ENCODE measurements at places on chromosomes 16 and 17.

GRCh38 chr16:7027401-7027800 lies 305.2 kb upstream of the RBFOX1 start:
- DNase-seq, result no peak

- DNase-seq, result no peak
Measured at GRCh38 chr17:14304773-14305517, 4.1 kb downstream of the HS3ST3B1 start.

GRCh38 chr16:84380405-84380804 lies 12.1 kb downstream of the ATP2C2 start:
- DNase-seq, result no peak

GRCh38 chr17:18138065-18138749 lies 29.7 kb downstream of the MYO15A start:
- DNase-seq, result no peak

DNA sequence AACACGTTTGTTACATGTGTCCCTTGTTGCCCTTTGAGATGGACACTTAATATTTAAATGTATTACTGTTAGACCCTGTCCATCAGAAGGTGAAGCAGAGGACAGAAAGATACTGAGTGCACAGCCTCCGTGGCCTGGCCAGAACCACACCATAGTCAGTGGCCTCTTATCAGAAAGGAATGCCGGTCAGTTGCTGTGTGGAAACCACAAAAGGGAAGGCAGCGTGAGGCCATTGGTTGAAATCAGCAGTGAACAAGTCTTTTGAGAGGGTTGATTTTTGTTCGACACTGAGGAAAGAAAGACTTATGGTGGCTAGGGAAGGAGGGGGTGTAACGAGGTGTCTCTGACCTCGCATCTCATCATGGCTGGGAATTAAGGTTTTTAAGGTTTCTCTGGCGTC lies 85.4 kb upstream of the CLEC18A start:
- DNase-seq, result no peak

DNA sequence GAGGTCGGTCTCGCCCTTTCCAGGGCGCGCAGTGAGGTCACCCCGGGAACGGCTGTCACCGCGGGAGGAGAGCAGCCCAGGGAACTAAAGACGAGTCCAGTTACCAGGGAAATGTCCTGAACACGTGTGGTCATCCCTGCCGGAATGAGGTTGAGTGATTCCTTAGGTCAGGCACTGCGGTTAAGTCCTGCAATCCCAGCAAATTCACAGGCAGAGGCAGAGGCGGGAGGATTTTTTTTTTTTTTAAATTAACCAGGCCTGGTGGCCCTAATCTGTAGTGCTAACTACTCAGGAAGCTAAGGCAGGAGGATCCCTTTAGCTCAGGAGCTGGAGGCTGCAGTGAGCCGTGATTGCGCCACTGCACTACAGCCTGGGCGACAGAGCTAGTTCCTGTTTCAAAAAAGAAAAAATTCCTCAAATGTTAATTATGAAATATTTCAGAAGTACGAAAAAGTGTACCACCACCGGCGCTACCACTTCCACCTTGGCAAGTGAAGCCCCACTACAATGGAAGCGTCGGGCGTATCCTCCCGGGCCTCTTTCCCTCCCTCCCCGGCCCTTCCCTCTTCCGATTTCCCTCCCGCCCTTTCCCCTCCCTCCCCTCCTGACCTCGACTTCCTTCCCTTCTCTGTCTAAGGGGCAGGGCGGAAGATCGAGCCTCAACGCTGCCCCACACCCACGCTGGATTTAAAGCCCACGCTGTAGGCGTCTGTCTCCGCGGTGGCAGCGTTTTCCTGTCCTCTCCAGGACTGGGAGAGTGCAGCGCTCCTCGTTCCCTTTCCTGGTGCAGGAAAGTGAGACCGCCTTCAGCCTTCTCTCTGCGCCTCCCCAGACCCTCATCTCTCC lies 27.3 kb downstream of the SLFN11 start:
- no peak for DNase-seq
